ENCODE measurements at places on chromosomes 12 and 14.

GRCh38 chr12:4828176-4828575 lies 81.5 kb upstream of the KCNA1 start:
- DNase-seq = no peak

DNA sequence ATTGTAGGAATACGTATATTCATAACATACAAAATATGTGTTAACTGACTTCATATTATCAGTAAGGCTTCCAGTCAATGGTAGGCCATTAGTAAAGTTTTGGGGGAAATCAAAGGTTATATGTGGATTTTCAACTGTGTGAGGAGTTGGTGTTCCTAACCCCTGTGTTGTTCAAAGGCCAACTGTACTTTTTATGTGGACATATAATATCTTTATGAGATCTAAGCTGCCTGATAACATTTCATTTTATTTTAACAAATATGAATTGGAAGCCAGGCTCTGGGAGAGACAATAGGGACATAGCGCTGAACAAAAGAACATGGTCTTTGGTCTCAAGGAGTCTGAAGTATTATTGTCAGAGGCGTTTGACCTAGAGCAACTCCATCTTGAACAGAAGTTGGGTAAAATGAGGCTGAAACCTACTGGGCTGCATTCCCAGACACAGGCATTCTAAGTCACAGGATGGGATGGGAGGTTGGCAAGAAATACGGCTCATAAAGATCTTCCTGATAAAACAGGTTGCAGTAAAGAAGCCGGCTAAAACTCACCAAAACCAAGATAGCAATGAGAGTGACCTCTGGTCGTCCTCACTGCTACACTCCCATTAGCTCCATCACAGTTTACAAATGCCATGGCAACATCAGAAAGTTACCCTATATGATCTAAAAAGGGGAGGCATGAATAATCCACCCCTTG lies 147.2 kb downstream of the KSR2 start:
- DNase-seq = no peak

GRCh38 chr14:54955143-54955542 lies 52.5 kb upstream of the GCH1 start:
- no peak for DNase-seq

DNA sequence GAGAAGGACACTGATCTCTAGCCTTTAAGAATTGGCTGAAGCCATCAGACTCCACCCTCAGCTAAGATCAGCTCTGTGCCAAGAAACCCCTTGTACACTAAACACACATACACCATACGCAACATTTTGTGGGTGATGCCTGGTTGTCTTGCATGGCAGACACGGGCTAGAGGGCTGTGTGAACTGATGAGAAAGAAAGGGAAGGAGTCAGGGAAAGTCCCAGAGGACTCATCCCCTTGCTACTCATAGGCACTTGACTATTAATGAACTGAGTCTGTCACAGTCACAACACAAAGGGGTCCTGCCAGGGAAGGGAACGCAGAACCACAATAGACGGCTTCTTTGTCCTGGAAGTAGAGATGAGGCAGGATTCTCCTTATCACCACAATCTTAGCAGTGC lies 80.8 kb downstream of the EMP1 start:
- no peak for DNase-seq

DNA sequence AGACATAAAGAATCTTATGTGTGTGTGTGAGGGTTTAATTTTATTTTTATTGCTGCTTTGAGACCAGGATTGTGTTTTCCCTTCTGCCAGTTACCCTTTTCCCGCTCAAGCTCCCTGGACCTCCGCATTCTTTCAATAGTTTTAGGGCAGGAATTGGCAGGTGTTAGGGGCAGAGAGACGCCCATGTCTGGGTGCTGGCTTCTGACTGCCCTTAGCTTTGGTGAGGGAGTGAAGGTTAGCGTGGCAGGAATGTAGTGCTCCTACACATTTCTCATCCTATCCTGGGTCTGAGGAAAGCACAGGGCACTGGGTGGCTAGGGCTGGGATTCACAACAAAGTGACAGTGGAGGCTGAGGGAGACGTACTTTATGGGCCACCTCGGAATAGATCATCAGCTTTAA lies 428.1 kb downstream of the ZFP36L1 start:
- DNase-seq = no peak

Data from hematopoietic multipotent progenitor cell treated with erythropoietin and hydrocortisone succinate and interleukin-3 and kit ligand, for 8 days (in vitro differentiated cells).